ENCODE measurements at places on chromosomes 4 and X. TPM values are rescaled to one million over a fixed set of nuclear protein-coding genes. Genes with fewer than 3 reads are reported as not detected.

The KCTD8 gene
- not detected for total RNA-seq

The MAGEB10 gene
- total RNA-seq = not detected

- no peak for DNase-seq
These were observed 2.7 kb upstream of the ALB start for GRCh38 chr4:73401412-73401811.

GRCh38 chr4:67934628-67935027 lies 28.7 kb downstream of the TMPRSS11A start:
- no peak for DNase-seq

- DNase-seq = no peak
These were observed 352.5 kb upstream of the ADGRL3 start for GRCh38 chr4:60847614-60848013.

DNA sequence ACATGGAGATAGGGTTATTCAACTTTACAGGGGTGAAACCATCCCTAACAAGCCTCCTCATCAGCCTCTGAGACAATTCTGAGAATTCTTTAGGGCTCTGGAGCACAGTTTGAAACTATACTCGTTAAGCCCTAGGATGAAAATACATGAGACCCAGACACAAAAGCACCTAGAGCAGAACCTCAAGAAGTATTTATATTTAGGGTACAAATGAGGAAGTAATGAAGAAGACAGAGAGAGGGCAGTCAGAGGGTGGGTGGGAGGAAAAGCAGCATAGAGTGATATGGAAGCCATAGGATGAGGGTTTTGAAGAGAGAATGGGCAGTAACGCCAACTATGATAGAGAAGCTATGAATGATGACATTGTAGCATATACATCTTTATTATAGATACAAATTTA lies 250.3 kb downstream of the DCLK2 start:
- DNase-seq = no peak

- DNase-seq = no peak
These were observed at the start of gene TCEAL7 for GRCh38 chrX:103329991-103330390. TSS of gene TCEAL7 (plus strand) at chrX:103330239. CDS start at chrX:103331404, 1,165 bp downstream.

The DRD5 gene
- total RNA-seq = not detected

The NDST3 gene
- not detected for total RNA-seq

- DNase-seq = no peak
These were observed 349.3 kb downstream of the FBXO8 start for GRCh38 chr4:173934201-173934600.

The PITX2 gene
- total RNA-seq = not detected

The RP2 gene
- 7.5 TPM for total RNA-seq

DNA sequence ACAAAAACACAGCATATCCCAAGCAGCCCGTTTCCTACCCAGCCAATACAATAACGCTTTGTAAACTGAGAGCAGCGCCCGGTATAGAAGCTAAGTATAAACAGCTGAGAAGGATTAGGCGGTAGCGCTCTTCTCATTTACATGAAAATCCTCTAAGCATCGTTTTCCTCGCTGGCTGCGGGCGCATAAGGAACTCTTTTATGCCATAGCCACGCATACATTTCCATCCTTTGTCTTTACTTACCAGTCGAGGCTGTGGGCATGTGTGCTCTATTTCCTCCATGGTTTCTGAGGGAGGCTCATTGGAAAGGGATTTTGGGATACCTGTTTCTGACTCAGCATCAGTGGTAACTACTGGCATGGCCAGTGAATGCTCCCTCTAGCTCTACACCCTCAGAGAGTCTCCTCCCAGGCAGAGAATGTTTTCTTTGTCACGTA lies 383 bp downstream of the PCYT1B start:
- no peak for DNase-seq

GRCh38 chr4:119678761-119679160 lies 50.2 kb upstream of the PDE5A start:
- no peak for DNase-seq

The PCDH7 gene
- not detected for total RNA-seq

GRCh38 chr4:45363931-45364330 lies 637.6 kb upstream of the GNPDA2 start:
- DNase-seq = no peak

The CNKSR2 gene
- total RNA-seq = 9.8 TPM

DNA sequence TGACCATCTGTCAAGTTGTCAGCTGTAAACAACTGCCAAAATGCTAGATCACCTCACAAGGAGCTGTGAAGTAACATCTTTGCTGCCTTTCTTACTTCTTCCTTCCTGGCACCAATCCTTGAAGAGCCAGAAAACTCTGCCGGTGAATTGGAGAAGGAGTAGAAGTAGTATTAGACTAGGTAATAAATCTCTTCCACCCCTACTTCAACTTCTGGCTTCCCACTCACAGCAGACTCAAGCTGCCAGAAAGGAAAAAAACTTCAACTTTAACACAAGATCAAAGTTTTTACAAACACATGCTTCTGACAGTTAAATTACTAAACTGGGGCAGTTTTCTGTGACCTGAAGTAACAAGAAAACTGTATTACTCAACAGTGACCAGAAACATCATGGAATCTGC lies 164.7 kb upstream of the SLC7A11 start:
- no peak for DNase-seq

The RHOH gene
- total RNA-seq = 200 TPM

GRCh38 chr4:3036131-3036952 lies 38.0 kb downstream of the HTT-AS start:
- no peak for DNase-seq

GRCh38 chrX:134685668-134686067 lies 27.4 kb upstream of the PLAC1 start:
- DNase-seq = no peak

The SASH3 gene
- 152 TPM for total RNA-seq

The ARSJ gene
- 0.17 TPM for total RNA-seq

- no peak for DNase-seq
These were observed 8.5 kb downstream of the ANXA5 start for GRCh38 chr4:121688261-121688660.

DNA sequence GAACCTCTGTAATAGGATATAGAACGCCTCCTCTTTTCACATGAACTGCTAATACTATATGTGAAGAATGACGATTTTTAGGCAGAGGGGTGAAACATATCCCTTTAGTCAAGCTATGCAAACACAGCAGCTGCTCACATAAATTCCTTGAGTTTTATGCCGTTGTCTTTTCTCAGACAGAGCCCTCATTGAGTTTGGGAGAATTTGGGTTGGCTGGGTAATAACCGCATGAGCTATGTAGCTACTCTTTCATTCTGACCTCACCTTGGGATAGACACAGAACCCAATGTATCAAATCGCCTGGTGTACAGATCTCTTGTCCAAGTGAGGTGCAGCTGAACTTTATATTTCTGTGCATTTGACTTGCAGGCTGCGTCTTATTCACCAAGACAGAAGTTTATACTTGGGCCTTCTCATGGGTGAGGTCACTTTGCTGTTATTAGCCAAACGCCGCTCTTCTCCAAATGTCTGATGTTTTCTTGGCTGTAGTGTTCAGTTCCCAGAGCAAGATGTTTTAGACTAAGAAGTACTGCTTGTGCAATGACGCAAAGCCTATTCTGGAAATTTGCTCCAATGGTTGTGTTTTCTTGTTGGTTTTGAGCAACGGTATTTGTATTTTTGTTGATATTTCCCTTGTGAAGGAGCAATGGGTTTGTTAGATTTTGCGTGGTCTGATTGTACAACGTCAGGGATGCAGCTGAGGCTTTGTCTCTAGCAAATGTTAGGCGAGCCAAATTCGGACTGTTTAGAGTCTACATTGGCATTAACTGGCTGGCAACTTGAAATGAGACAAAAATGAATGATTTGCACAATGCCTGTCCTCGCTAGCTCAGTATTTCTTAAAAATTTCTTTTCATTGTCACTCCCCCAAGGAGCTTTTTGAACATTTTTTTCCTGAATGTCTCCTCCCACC lies 11.2 kb upstream of the SPARCL1 start:
- no peak for DNase-seq

The MAGEA12 gene
- total RNA-seq = not detected

DNA sequence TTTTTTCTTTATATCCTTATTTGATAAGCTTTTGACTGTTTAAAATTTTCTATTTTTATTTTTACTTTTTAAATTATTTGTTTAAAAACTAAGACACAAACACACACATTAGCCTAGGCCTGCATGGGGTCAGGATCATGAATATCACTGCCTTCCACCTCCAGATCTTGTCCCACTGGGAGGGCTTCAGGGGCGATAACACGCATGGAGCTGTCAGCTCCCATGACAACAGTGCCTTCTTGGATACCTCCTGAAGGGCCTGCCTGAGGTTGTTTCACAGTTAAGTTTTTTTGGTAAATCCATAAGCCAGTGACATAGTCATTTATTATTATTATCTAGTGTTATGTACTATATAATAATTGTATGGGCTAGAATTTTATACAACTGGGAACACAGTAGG lies 85.4 kb upstream of the FAT1 start:
- no peak for DNase-seq

- no peak for DNase-seq
These were observed 98.6 kb upstream of the LANCL3 start for GRCh38 chrX:37472836-37473235.

- peak; percentile 24 for DNase-seq
These were observed 51.1 kb downstream of the SCML1 start for GRCh38 chrX:17788439-17788838.

- DNase-seq = no peak
These were observed 733 bp upstream of the NAA15 start for GRCh38 chr4:139300431-139301112.

DNA sequence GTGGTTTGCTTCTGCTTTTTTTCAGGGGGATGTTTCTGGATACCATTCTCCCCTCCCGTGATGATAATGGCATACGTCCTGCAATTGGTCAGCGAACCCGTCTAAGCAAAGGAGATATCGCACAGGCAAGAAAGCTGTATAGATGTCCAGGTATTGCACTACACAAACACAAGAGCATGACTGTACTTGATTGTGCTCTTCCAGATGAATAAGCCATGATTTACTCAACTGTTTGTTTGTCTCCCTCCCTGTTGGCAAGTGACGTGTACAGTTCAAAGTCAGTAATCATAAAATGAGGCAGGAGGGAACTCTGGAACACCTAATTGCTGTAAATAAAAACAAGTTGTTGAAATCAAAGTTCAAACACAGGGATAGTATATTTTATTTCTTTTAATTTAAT lies 141.4 kb downstream of the TLL1 start:
- DNase-seq = no peak

DNA sequence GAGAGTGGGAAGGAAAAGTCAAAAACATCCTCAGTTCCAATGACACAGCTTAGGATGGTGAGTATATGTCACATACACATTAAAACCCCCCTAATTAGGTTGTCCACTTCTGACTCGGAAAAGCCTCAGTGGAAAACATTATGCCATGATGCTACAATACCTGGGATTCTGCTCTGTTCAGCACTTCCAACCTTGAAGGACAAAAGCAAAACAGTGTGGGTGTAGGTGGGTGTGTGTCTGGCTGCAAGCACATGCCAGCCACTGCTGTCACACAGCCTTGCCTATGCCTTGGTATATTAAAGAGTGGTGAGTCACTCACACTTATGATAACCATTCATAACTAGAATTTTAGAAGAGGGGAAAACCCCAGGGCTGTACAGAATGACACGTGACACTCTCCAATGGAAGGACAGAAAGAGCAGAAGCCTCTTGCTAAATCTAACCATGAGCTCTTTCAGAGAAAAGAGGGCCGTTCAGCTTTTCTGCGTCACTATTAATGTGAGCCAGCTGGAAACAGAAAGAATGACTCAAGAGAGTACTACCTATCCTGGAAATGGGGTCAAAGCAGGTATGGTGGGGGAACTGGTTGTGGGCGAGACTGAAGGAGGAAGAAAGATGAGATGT lies 159.6 kb downstream of the TET2 start:
- DNase-seq = peak; percentile 7
